ENCODE measurements at places on chromosomes 2 and 18.

- no peak for DNase-seq
Measured at GRCh38 chr18:48687346-48688042, 148.7 kb downstream of the CTIF start.

GRCh38 chr2:153488072-153488471 is 9.5 kb upstream of the RPRM start:
- no peak for DNase-seq

DNA sequence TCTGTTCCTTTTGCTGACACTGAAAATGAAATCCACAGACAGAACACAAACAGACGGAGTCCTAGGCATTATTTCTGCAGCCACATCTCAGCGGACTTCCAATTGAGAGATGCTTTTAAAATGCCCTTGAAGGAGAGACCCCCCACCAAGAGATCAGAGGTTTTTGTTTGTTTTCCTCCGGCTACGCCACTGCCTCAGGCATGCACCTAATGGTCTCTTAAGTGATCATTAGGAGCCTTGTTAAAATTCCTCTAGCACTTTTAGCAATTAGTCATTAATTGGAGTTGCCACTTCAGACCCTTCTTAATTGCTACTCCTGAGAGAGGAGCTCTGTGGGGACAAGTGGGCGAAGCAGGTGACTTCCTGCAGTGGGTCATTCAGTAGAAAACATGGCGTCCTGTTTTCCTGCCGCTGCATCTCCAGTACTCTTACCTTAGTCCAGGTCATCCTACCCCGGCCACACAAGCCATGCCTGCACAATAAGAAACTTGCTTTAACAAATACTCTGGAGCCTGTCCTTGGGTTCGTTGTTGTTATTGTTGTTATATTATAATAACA is 257.7 kb upstream of the CHAC2 start:
- no peak for DNase-seq

- no peak for DNase-seq
Measured at GRCh38 chr2:133718688-133719201, 150.5 kb upstream of the NCKAP5 start.

- DNase-seq = peak; percentile 54
Measured at GRCh38 chr2:85273738-85274731, 53.8 kb downstream of the TGOLN2 start.

GRCh38 chr18:4758980-4759379 is 303.9 kb upstream of the DLGAP1 start:
- DNase-seq = no peak

GRCh38 chr2:54952425-54952824 is 97.8 kb downstream of the RTN4 start:
- DNase-seq = no peak

GRCh38 chr2:118106926-118107325 is 18.7 kb downstream of the INSIG2 start:
- DNase-seq = no peak

DNA sequence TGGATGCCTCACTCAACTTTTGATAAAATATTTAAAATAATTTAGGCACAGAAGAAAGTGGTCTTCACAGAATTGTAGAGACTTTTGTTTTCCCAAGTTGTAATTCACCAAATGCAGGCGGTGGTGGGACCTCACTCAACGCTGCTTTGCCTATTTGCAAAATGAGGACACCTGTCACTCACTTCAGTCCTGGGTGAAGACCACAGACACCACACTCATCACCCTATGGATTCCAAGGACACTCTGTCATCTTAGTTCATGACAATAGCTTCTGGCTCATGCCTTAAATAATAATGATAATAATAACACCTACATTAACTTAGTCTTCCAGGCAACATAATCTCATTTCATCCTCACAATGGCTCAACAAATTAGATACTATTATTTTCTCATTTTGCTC is 234.4 kb downstream of the RNF152 start:
- DNase-seq = no peak

DNA sequence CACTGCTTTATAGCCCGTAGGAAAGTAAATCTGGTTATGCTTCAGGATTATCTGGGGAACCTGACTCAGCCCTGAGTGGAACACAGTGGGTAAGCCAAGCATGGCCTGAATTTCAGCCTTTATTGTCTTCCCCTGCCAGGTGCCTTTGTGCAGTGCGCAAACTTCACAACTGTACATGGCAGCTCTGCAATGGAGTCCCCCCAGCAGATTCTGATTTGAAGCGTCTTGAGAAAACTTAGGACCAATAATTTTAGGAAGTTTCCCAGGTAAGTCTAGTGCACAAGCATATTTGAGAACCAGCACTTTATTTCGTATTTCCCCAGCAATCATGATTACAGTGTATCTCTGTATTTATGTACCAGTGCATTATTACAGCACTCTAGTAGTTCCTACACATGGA is 112.1 kb upstream of the ARL4C start:
- no peak for DNase-seq

DNA sequence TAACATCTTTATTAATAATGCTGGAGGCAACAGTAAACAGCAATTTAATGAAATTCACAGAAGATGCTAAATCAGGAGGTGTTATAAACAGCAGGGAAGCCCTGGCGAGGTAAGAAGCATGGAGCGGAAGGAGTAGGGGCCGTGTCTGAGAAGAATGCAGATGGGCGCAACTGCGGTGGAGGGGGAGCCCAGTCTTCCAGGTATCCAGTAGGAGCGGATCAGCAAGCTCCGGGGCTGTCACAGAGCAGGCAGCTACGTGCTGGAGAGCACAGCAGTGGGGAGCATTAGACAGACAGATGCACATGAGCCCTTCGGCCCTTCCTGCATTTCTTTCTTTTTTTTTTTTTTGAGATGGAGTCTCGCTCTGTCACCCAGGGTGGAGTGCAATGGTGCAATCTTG is 82.3 kb downstream of the SH3RF3 start:
- no peak for DNase-seq

- no peak for DNase-seq
Measured at GRCh38 chr2:50746526-50746925, 285.4 kb downstream of the NRXN1 start.

GRCh38 chr18:42619771-42620170 is 495.7 kb downstream of the RIT2 start:
- DNase-seq = no peak

DNA sequence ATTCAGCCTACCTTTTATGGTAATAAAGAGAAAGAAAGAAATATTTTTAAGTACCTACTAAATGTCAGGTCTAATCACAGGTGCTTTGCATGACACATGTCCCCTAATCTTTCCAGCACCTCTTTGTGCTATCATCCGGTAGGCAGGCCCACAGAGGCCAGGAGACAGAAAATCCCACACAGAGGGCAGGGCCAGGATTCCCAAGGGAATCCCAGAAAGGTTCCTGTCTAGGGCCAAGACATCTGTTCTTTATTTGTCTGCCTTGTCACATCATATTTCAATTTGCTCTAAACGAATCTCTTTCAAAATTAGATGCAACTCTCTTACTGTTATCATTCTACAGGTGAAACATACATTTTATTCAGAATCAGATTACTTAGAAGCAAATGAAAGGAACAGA is 676.1 kb upstream of the GYPC start:
- DNase-seq = no peak

DNA sequence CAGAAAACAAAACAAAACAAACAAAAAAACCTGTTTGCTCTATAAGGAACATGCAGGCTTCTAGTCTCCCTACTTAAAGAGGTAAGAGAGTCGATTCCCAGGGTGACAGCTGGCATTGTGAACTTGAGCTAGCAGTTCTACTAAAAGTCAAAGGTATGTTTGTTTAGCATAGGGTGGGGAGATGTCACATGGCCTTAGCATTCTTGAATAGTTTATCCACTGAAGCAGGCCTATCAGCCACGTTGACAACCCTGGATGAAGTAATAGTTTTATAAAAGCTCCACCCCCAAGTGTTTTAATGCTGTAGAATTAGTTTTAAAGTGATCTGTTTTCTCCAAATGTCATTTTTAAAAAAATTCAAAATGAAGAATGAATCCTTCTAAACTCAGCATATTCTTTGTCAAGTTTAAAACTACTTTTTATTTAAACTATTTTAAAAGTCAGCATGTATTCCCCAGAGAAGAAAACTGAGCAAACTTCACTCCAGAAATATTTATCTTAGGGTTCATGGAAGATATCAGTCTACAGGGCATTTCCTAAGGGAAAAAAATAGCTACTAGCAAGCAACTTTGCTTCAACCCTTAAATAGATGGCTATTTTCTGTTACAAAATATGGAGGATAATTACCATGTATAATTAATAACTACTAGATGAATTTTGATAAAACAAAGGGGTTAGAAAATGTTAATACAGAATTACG is 1.7 kb downstream of the MYOM1 start:
- no peak for DNase-seq

GRCh38 chr2:169768262-169768995 is 30.2 kb upstream of the SSB start:
- no peak for DNase-seq

DNA sequence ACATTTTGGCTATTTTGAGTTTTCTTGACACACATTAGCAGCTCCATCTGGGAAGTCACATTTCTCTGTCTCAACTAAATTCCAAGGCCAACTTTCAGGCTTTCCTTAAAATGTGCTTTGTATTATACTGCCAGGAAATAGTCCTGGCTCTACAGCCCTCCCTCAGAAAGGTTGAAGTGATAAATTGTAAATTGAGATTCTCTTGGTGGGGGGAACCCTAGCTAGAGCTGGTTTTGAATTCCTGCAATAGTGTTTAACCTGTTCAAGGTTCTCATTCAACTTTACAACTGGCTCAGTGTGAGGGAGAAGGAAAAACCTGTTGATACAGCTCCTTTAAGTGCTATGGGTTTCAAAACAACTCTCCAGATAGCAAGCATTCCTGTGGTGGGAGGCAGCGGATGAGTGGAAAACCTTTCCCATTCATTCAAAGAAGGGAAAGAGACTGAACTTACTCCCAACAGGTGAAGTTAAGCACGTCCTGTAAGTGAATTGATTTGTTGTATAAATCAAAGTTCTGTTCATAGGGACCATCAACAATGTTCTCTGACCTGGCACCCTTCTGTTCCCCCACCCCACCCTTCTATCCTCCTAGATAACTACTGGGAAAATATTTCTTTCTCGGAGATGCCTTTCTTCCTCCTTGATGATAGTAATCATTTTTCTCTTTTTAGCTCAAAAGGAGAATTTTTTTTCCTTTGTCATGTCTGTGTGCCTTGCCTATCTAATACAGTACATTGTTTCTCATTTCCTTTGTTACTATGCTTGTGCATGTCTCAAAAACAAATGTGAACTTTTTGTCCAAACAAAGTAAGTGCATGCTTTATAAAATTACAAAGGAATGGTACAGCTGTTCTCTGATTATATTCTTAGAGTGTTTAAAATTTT is 44.2 kb upstream of the SLC39A10 start:
- no peak for DNase-seq

GRCh38 chr18:9353596-9353995 is 19.0 kb downstream of the TWSG1 start:
- DNase-seq = no peak

- DNase-seq = no peak
Measured at GRCh38 chr2:201908901-201909300, 102.6 kb downstream of the CDK15 start.

DNA sequence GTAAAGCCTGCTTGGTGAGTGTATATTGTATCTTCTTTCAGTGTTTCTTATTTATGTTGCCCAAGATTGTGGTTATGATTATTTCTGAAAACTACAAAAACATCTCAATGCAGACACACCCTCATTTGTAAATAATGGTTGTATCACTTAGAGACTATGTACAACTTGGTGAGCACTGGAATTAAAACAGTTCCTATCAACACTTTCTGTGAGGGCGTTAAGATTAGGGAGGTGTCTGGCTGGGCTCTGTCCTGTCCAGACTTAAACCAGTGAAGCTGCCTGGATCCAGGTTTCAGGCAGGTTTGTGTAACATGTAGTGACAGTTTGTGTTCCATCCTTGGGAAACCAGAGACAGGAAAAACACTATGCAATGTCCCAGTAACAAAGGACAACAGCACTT is 49.7 kb downstream of the CTAGE1 start:
- DNase-seq = no peak

- DNase-seq = no peak
Measured at GRCh38 chr2:965640-966147, 15.0 kb downstream of the SNTG2 start.

DNA sequence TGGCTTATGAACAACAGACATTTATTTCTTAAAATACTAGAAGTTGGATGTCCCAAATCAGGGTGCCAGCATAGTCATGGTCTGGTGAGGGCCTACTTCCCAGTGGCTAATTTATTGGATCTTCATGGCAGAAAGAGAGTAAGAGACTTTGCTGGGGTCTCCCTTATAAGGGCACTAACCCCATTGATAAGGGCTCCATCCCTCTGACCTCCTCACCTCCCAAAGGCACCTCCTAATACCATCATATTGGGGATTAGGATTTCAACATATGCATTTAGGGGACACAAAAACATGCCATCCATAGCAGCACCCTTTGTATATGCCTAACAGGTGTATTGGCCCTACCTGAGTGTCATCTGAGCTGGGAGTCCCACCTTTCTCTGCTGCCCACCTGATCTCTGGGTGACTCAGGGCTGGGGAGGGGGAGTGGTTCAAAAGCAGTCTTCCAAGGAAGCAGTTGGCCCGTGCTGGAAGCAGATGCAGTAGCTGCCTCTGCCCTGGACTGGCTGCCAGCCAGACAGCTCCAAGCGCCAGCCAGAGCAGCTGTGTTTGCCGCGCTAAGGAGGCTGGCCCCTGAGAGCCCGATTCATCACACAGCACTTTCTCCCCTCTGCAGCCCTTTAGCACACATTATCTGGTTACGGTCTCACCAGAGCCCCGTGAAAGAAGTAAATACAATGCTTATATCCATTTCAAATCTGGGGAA is 84.6 kb downstream of the SMAD7 start:
- DNase-seq = peak; percentile 81

DNA sequence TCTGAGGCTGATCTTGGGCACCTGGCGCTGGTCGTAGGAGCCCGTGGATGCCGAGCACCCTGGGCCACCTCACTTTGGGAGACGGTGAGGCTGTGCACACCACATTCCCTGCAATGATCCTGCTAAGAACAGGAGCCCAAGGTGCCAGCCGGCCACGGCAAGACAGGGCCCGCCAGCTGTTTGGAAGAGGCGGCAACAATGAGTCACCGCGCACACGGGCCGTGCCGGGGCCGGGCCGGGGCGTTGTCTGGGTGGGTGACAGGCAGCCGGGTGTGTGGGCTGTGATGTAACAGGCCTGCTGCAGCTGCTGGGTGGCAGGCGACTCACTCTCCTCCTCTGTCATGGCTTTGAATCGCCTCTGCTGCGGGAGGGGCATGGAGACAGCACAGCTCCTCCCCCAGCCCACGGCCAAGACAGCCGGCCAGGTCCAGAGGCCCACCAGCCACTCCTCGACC is 49.7 kb upstream of the ODC1 start:
- peak; percentile 81 for DNase-seq

Measured in right forelimb (tissue), 1 donor.